GM12864 (cell line): ENCODE measurements at places on chromosomes 13 and 19.

GRCh38 chr13:30529085-30529834 lies 63.5 kb upstream of the HMGB1 start:
- DNase-seq, result no peak

DNA sequence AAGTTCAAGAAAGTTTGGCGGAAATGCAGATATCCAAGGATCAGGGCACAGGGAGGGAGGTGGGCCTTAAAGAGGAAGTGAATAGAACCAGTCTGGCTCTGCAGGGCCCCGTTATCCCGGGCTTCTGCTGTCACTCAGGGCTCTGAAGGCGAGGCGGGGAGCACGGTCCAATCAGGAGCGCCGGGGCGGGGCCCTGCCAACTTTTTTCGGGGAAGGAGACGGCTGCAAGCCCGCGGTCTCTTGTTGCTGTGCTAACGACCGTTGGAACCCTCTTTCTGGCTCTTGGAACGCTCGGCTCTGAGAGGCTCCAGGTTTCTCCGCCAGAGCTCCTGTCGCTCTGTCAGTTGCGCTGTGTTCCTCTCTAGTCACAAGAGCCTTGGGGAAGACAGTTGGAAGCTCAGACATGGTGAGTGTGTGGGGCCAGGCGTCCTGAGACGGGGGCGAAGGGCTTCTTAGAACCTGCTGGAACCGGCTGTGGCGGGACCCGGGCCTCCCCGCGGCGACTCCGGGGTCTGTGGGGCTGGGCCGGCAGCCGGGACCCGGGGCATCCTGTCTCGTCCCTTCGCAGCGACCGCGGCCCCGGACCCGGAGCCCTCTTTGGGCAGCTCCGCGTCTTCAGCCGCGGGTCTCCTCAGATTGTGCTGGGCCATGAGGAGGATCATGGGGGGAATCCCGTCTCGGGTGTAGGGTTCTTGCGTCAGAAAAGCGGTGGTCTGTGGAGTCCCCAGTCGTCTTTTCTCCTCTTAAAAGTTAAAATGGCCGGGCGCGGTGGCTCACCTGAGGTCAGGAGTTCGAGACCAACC lies 27.7 kb downstream of the ZNF844 start:
- DNase-seq, result peak; percentile 53

GRCh38 chr19:41871573-41872383 lies 5.3 kb upstream of the CD79A start:
- peak; percentile 82 for DNase-seq

- no peak for DNase-seq
Measured at GRCh38 chr13:110542169-110542796, 19.2 kb downstream of the RAB20 start.

DNA sequence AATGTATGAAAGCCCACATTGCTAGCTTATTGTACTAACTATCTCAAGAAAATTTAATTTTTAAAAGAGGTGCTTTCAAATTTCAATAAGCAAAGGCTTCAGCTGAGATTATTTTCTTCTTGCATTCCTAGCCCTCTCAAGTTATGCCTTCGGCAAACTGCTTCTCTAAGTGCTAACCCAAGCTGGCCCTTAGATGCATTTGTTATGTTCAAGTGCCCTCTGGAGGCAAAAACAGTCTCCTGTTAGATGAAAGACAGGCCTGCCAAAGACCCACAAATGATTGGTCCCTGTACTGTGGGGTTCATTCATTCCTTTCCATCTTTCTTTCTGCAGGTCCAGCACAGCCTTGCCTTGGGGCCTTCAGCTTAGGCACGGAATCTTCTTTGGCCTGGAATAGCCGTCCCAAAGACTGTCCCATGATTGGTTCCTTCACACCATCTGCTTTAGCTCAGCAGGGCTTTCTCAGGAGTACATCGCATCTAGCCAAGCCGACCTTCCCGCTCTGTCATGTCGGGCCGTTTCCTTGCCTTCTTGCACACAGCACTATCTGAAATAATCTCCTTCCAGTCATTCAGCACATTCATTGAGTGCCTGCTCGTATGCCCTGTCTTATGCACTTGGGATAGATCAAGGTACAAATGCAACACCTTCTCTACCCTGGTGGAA lies 26.4 kb upstream of the TPTE2 start:
- no peak for DNase-seq

- DNase-seq, result no peak
Measured at GRCh38 chr19:18321734-18322102, 1.2 kb downstream of the LSM4 start.

DNA sequence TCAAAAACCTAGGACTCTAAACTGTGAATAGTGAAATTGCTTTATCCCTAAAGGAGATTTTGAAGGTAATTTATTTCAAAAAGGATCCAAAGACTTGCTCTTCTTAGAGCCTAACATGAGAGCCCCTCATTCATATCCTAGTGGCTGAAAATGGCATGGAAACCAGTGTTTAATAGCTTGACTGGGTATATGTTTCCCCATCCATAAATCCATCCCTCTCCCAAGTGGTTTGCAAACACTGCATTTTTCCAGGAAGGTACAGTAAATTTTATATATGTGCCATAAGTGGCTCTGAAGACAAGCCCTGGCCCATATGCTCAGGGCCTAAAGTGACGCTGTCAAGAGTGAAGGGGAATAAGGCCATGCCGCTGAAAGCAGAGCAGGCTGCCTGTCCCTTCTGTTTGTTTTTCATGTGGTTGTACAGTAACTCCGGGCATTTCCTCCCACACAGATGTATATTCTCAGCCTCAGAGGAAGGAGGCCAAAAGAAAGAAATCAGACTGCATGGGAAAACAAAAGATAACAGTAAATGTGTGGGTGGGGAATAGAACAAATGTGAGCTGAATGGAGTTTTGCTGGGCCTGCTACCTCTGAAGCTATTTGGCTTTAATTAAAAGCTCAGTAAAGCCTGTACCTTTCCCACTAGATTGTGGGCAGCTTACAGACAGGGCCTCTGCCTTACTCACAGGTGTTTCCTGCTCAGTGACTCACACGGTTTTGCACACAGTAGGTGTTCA lies 181.9 kb downstream of the PCDH9 start:
- no peak for DNase-seq

DNA sequence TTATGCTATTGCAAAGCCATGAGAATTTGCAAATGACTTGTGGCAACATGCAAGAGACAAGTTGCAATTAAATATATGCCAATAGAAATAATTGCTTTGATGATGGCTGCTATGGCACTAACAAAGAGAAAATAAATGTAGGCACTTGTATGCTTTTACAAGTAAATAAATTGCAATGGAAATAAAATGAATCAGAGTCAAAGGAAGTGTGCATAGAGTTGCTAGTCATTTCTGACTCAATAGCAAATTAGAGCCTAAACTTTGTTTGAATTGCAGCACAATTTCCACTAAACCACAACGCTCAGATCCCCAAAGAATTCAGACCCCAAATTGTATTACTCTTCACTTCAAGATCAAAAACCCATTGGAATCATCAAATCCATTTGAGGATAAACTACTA lies 792.1 kb upstream of the ARGLU1 start:
- DNase-seq, result no peak

DNA sequence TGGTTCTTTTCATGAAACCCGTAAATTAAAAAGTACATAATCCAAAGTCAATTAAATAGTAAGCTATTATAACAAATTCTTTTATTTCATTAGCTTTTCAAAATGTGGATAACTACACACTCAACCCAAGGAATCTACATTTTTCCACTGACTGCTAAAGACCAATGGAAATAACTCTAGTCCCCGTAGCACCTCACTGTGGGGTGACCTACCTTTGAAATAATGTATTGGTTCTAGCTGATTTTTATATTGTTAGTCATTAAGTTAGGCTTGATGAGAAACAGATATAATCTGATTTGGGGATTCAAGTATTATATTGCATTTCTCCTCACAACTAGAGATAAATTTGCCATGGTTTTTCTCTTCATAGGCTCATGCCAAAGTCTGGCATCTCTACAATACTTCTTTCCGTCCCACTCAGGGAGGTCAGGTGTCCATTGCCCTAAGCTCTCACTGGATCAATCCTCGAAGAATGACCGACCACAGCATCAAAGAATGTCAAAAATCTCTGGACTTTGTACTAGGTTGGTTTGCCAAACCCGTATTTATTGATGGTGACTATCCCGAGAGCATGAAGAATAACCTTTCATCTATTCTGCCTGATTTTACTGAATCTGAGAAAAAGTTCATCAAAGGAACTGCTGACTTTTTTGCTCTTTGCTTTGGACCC lies 37.3 kb downstream of the KL start:
- DNase-seq, result no peak

- DNase-seq, result no peak
Measured at GRCh38 chr13:73820688-73821087, 313.5 kb downstream of the KLF12 start.

DNA sequence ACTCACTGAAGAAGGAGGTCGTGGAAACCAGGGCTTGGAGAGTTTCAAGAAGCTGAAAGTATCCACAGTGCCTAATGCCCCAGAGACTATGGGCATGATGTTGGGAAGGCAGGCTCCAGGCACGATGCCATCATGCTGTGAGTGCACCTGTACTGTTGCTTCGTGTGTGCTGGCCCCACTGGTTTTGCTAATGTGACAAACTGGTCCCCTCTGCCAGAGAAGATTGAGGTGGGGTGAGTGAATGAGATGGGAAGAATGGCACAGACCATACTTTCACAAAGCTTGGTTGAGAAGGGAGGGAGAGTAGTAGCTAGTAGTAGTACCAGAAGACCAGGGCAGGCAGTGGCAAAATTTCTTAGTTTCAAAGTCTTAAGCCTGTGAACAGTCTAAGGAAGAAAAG lies 19.0 kb upstream of the POP4 start:
- no peak for DNase-seq

- no peak for DNase-seq
Measured at GRCh38 chr13:28347456-28348371, 147.2 kb downstream of the FLT1 start.

DNA sequence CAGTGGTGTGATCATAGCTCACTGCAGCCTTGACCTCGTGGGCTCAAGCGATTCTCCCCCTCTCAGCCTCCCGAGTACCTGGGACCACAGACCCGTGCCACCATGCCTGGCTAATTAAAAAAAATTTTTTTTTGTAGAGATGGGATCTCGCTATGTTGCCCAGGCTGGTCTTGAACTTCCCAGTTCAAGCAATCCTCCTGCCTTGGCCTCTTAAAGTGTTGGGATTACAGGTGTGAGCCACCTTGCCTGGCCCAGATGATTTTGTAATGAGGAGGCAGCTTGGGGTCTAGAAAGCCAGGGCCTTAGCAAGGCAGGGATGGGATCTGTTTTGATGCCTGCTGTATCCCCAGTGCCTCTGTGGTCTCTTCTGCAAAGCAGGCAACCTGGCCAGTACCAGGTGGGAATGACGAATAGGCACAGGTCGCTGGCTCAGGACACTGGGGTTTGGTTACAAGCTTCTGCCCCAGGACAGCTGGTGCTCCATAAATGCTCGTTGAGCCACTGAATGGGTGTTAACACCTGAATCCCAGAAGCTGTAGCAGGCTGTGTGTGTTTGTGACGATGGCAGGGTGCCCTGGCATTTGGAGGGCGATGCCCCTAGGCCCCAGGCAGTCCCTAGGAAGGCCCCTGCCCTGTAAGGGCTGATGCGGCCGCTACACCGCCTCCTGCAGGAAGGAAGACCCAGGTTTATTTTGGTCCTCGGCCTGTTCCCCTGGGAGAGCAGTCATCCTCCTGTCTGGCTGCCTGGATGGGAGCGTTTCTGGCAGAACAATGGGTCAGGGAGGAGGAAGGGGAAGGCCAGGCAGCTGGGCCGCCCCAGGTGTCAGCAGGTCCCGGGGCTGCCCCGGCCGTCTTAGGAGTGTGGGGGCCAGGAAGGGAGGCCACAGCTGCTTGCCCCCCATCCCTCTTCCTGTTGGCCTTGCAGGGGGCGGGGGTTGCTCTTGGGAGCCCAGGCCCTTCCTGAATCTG lies 8.6 kb downstream of the TNFAIP8L1 start:
- DNase-seq, result no peak

DNA sequence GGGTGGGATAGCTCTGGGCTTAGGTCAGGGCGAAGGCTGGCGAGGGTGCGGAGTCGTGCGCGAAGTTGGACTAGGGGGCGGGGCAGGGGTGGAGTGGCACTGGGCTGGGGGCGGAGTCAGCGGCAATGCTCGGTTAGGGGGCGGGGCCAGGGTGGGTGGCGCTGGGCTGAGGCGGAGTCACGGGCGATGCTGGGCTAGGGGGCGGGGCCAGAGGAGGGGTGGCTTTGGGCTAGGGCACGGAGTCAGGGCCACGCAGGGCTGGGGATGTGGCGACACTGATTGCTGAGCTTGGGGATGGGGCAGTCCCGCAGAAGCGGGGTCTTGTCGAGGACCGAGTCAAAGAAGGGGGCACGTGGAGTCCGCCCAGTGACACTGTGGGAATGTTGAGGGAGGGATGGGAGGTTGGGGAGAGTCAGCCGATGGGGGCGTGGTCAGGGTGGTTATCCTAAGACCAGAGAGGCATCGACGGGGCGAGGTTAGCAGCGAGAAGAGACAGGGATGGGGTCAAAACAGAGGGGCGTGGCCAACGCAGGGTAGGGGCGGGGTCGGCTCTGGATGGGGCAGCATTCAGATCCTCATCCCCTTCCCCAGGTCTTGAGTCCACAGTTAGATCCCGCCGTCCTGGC lies 8.7 kb downstream of the HOMER3 start:
- no peak for DNase-seq

GRCh38 chr13:86383151-86383550 lies 583.9 kb upstream of the SLITRK6 start:
- DNase-seq, result no peak

DNA sequence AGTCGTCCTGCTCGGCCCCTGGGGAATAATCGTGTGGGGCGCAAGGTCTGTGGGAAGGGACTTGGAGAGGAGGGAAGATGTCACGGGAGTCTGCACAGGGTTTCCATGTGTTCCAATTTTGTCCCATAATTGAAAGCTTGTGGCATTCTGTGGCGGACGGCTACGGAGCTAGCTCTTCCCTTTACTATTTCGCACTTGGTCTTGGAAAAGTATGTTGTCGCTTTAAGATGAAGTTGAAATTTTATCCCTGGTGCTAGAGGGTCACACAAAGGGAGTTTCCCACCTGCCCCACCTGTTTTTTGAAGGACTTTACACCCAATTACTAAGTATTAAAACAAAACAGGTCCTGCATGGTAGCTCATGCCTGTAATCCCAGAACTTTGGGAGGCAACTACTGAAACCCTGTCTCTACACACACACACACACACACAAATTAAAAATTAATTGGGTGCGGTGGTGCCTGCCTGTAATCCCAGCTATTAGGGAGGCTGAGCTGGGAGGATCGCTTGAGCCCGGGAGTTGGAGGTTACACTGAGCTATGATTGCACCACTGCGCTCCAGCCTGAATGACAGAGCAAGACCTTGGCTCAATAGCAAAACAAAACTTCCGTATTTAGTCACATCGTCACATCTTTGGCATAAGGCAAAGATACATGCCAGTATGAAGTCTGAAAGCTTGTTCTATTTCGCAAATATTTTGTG lies 967 bp upstream of the TPT1 start:
- no peak for DNase-seq

GRCh38 chr19:51480590-51480989 lies 2.3 kb downstream of the CEACAM18 start:
- DNase-seq, result no peak

DNA sequence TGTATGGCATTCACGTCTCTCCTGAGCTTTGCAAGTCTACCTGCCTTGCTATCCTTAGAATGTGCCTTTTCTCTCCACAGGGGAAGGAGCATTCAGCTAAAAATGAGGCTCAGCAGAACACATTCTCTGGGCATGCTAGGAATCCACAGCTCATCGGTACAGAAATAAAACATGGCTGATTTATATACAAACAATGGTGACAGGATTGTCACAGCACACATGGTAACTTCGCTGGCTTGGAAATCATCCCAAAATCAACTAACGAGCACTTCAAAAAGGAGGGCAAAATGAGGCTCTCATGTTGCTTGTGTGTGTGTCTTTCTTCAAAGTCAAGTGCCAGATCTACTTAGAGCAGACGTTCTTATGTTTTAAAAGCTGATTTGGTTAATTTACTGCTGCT lies 373.0 kb downstream of the FGF14 start:
- no peak for DNase-seq

GRCh38 chr13:75220861-75221260 lies 261.1 kb downstream of the TBC1D4 start:
- DNase-seq, result no peak
